ENCODE measurements at places on chromosomes 16 and 17.

DNA sequence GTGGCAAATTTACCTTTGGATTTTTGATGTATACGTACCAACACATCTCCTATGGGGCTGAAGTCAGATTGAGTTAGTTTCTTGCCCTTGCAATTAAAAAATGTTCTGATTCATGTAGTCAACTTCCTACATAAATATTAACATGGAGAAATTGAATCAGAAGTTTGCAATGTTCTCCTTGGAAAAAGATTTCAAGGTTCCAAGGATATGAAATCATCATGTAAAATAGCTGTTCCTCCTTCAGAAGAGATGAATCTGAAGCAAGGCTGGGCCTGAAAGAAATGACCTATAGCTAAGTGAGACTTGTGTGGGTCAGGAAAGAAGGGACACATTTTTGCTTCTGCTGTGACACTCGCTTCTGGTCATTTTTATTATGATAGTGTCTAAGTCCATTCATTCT, 131.7 kb downstream of the RGS9 start:
- DNase-seq, result no peak

- DNase-seq, result no peak
These were observed 4.3 kb downstream of the RCVRN start for GRCh38 chr17:9900784-9901183.

DNA sequence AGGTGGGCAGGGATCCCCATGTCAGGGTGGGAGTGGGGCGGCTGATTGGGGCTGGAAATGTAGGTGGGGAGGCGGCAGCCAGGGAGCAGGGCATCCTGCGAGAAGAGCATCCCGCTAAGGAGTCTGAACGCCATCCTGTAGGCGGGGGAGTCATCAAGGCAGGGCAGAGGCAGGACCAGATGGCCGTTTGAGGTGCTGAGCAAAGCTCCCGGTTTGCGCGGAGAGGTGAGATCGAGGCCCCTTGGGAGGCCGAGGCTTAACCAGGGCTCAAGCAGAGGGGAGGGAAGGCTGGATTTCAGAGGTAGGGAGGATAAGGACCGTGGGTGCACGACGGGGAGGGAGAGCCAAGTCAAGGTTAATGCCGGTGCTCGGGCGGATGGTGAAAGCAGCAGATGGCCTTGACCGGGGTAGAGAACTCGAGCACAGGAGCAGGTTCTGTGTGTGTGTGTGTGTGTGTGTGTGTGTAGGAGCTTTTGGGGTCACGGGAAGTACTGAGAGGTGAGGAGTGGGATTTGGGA, 472 bp upstream of the NME2 start:
- DNase-seq, result peak; percentile 42

DNA sequence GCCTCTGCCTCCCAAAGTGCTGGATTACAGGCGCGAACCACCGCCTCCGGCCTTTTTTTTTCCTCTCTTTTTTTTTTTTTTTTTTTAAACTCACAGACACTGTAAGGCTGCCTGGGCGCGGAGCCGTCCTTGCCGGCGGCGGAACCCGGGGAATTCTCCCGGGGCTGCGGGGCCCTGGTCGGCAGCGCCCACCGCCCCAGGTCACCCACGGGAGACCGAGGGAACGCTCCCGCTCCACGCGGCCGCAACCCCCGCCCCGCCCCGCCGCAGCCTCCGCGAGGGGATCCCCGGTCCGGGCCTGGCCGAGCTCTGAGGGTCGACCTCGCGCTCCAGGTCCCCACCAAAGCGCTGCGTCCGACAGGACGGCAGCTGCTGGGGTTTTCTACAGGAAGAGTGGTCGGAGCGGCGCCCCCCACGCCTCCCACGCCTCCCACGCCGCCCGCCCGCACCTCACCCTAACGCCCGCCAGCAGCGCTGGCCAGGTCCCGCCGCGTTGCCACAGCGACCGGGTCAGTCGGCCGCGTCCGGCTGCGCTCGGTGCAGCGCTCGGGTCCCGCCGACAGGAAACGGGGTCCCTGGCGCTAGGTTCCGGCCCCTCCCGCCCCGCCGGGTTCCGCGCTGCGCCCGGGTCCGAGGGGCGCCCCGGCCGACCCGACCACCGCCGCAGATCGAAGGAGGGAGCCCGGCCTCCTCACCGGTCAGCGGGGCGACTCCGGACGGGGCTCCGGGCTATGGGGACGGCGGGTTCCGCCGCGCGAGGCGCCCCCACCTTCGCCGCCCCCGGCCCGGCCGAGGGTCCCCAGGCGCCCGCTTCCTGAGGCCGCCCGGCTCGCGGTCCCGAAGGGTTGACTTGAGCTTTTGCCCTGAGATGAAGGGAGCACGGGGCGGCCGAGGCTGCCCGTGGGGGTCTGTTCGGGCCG, at the start of gene CCDC57:
Gene CCDC57, minus strand, starts transcription at position 512 of the 920 bp plus-strand sequence. CDS start 10,898 bp downstream, outside the sequence.
- peak; percentile 97 for DNase-seq

GRCh38 chr17:70202840-70203239, 33.5 kb downstream of the KCNJ2 start:
- no peak for DNase-seq
